Activated CD4-positive, CD25-positive, alpha-beta regulatory T cell treated with anti-CD3 and anti-CD28 coated beads, Interleukin-2, amount 50 U/mL, for 16 hours (primary cell): ENCODE measurements at places on chromosomes 4 and X.

- no peak for DNase-seq
Observed at GRCh38 chr4:73684097-73684496, 56.3 kb upstream of the CXCL8 start.

GRCh38 chr4:61201961-61202637 is 2.0 kb downstream of the ADGRL3 start:
- no peak for DNase-seq

DNA sequence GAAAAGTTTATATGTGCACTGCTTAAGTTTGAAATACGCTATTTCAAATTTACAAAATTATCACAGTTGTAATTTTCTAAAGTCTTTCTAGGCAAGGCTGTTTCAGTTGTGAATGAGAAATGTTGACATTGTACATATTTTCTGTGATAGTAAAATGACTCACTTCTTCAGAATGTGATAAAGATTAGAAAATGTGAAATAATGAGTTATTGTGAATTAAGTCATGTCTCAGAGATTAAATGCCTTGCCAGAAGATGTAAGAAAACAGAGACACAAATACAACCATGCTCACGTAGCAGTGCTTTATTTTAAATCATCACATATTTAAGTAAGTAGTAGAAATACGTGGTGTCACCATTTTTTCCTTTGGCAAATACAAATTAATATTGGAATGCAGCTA is 768 bp downstream of the CLCN4 start:
- no peak for DNase-seq

DNA sequence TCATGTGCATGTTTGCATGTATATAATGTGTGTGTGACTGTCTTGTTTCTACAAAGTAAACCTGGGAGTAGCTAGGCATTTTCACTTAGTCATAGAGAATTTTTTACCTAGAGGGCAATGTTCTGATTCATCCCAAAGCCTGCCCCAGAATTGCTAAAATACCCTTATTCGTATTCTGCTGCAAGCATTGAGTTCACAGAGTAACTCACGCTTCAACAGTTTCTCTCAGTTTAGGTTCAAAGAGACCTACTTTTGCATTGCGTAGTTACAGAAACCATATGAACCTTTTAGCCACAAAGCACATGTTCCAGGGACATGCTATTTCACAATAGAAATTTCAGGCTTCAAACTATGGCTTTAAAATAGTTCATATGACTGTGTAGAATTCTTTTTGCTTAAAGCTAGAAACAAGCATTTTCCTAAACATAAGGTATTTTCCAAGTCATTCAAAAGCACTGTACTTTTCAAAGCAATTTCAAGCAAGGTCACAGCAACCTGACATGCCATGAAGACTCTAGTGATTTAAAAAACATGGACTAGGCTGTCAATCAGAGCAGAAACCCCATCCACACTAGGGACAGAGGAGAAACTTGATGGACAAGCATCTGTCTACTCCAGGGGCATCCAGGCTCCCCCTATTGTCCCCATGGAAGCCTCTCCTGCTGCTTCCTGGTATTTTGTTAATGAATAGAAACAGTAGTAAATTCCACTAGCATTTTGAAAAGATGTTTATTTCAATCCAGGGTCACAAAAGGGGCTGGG is 81.5 kb upstream of the MAPK10 start:
- DNase-seq = no peak

DNA sequence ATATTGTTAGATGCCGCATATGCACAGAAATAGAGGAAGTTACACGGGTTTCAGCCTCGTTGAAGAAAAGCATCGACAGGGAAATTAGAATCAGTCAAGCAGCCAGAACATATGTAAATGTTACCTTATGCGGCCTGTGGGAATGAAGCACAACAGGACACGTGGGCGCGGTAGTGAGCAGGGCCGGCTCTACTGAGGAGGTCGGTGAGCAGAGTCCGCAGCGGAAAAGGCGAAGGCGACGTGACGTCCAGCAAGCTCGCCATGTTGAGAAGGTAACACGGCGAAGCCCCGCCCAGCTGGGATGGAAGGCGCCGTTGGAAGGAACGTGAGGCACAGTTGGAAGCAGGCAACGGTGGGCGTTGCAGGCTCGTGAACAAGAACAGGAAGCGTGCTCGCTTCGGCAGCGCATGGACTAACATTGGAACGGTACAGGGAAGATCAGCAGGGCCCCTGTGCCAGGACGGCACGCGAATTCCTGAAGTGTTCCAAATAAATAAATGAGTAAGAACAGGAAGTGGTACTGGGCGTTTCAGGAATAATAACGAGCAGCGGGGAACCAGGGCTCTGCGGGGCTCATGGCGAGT is 54.6 kb downstream of the MTNR1A start:
- no peak for DNase-seq

GRCh38 chr4:82753725-82754410 is 44.7 kb downstream of the SCD5 start:
- no peak for DNase-seq

GRCh38 chrX:129741880-129742758 is 3.3 kb downstream of the XPNPEP2 start:
- DNase-seq = no peak

GRCh38 chr4:83631066-83631465 is 95.2 kb downstream of the GPAT3 start:
- no peak for DNase-seq

DNA sequence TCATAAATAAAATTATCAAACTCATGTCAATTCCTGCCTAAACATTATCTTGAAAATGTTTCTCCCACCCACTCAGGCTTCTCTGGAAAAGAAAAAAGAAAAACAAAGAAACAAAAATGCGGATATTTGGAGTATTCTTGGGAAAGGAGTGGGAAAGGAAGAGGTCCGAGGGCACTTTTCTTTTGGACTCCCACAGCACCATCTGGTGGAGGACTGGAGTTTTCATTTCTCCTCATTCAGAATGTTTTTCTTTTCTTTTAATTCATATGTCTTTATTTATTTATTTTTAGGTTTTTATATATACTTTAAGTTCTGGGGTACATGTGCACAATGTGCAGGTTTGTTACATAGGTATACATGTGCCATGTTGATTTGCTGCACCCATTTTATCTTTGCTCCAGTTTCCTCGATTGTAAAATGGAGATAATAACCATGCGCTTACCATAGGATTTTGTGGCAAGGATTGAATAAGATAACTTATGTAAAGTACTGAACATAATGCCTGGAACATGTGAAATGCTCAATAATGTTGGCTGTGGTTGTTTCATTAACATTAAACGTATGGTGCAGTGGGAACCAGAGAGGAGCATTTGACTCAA is 8.0 kb upstream of the KCNE5 start:
- no peak for DNase-seq

- DNase-seq = no peak
Observed at GRCh38 chr4:18582841-18583240, 561.3 kb upstream of the LCORL start.

DNA sequence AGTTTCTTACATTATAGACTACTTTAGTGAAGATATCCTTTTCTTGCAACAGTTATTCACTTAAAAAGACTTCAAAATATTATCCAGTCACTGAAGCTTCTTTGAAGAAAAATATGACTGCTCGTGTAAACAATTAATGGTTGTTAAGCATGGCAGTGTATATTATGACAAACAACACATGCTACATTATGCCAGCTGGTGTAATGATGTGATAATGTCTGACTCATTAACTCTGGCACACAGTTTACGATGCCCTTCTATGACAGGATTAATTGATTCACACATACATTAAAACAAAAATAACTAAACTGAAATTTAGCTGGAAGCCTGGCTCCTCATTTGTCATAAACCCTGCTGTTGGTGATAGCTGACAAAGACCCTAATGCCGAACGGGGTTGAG is 22.4 kb downstream of the GK2 start:
- DNase-seq = no peak

DNA sequence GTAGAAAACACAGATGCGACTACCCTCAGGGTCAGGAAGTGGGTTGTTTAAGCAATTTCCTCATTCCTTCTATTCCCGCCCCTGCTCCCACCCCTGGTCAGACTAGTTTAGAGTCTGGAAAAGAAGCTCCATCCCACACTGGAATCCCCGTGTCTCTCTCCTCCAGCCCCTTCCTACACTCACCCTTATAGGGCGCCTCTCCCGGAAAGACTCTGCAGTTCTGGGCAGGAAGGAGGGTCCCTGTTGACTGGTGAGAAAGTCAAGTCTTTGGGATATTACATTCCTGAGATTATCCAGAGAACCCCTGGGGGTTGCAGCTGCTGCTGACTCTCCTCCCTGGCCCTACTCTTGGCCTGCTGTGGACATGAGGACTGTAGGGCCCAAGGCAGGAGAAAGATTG is 11.9 kb downstream of the STARD8 start:
- no peak for DNase-seq

GRCh38 chrX:82362990-82363389 is 1145.1 kb upstream of the POU3F4 start:
- DNase-seq = no peak

DNA sequence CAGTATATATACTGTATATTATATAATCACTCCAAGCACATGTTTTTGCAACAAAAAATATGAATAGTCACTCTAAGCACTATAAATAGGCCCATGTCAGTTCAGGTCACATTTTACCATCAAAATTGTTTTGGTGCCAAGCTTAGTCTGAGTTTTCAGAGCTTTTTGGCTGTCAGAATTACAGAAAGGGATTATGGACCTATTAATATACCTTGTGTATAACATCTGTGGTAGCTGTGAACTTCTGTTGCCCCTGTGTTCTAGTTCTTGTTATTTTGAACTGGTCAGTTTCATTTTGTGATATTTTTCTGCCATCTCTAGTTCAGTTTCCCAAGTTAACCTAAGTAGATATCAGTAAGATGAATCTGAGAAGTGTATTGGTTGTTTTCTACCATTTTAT is 22.9 kb downstream of the EXOC1 start:
- no peak for DNase-seq

DNA sequence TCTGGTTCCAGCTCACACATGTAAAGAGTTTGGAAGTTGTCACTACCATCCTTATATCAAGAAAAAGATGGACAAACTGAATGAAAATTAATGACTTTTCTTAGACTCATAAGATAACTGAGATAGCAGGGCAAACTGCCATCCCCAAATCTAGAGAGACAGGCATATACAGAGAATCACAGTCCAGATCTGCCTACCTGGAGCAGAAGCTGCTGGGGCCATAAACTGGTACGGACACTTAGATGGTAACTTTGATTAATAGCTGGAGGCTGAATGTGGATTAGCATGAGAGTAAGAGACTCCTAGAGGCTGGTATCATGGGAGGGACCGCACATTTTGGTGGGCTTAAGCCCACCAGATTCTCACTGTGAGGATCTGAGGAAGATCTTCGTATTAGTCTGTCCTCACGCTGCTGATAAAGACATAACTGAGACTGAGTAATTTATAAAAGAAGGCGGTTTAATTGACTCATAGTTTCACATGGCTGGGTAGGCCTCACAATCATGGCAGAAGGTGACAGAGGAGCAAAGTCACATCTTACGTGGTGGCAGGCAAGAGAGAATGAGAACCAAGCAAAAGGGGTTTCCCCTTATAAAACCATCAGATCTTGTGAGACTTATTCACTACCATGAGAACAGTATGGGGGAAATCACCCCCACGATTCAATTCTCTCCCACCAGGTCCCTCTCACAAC is 10.8 kb upstream of the POLA1 start:
- no peak for DNase-seq

GRCh38 chr4:15469402-15470127 is at the start of gene CC2D2A:
Gene CC2D2A, plus strand, starts transcription at chr4:15469882. Its CDS starts 6,051 bp downstream, at chr4:15475933.
- DNase-seq = no peak
